ENCODE measurements at places on chromosomes 3 and 15.

DNA sequence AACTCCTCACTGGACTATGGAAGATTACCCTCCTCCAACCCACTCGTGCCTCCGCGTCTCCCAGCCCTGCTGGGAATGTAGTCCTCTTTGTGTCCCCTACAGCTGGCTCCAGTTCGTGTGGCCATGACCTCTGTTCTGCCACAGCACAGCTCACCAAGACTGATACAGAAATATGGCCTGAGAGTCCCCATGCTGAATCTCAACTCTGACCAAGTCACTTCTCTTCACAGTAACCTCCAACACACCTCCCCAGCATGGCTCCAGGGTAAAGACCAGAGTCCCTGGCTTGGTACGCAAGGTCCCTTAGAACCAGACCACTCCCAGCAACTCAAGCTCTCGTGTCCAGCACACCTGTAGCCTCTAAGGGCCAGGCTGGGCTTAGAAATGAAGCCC, 2.3 kb upstream of the COL7A1 start:
- DNase-seq: no peak

DNA sequence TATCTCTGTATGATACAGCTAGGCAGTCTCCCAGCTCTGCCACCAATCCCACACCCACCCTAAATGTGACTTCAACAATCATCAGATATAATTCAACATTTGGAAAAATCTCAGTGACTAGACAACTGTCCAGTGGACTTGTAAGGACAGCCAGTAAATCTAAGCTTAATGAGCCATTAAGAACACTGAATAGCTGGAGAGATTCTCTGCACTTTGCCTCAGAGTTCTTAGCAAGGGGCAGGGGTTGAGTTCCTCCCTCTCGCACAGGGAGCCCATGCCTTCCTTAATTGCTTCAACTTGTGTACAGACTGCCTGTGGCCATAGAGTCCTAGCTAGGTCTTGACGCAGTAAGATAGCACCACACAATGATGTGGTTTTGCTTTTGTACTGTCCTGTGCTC, 15.6 kb downstream of the MEX3B start:
- DNase-seq: no peak

- DNase-seq: no peak
These were observed 73.8 kb upstream of the MRPS22 start for GRCh38 chr3:139269984-139270383.

- DNase-seq: no peak
These were observed 413.5 kb upstream of the C2CD4B start for GRCh38 chr15:62578546-62578945.

DNA sequence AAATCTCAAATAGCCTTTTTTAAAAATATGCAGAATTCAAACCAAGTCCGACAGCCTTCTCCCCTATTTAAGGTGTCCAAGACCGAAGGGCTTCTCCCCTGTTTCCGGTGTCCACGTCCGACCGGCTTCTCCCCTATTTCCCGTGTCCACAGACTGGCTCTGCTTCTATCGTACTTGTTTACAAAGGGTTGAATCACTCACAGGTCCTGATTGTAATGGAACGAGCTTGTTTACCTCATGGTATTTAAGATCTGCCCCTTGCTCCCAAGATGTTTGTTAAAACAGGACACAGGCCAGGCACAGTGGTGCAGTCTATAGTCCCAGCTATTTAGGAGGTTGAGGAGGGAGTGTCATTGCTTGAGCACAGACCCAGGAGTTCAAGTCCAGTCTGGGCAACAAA, 90.4 kb upstream of the ROBO2 start:
- DNase-seq: no peak

DNA sequence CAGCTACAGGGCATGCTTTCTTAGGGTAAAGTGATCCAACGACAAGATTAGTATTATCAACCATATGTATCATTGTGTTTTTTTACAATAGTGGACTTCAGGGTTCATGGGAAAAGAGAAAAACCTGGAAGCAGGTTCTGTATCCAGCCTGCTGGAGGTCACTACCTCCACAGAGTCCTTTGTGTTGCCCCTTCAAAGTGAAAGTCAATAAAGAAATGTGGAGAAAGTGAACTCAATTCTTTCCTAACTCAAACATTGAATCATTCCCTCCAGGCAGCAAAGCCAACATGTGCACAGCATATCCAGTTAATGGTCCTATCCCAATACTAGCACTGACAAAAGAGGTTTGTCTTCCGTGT, 45.4 kb downstream of the FGF7 start:
- DNase-seq: no peak

DNA sequence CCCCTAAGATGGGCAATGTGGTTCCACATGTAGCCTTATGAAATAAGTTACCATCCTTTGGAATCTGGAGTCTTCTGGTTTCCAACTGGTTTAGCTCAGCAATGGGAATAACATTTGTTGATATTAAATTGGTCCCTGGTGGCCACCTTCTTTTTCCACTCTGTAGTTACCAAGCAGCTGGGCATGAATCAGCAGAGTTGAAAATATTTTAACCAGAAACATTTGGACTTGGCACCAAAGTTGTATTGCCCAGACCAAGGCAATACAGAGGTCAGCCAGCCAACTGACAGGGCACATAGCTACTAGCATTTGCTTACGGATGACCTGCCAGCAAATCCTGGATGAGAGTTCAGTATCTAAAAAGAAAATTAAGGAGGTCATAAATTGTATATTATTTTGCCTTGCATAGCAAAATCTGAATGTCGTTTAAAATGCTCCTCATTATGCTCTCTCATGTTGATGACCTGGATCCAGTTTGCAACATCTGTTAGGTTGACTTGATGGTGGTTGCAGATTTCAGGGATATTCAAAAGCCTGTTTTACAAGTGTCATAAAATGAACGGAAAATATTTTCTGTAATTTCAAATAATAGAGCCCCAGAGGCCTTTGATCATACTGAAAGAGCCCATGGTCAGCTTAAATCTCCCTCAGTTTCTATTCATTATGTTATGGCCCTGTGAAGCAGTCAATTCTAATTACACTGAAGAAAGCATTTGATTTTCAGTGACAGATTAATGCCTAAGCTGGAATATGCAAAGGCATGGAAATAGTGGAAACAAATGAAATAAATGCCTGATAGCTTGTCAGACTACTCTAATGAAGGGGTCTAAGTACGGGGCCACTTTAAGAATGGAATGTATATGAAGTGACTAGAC, 54.6 kb downstream of the PPM1L start:
- no peak for DNase-seq

GRCh38 chr3:43096761-43097160, 9.1 kb downstream of the POMGNT2 start:
- no peak for DNase-seq

DNA sequence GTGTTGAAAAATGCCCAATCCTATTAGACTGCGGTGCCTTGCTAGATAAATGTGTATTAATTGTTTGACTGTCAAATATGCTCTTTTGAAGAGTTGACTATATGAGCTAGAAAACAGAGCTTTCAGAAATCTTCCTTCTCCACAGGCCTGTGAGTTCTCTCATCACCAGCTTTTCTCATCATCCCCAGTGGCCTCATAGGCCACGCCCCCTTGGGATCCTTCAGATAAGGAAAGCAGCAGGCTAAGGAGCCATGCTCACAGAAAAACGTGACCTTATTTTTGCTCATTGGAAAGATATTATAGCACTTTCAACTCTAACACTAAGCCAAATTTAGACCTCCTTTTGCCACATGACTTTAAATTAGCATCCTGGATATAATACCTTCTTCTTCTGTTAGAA, 514.4 kb upstream of the ARRDC4 start:
- DNase-seq: no peak

DNA sequence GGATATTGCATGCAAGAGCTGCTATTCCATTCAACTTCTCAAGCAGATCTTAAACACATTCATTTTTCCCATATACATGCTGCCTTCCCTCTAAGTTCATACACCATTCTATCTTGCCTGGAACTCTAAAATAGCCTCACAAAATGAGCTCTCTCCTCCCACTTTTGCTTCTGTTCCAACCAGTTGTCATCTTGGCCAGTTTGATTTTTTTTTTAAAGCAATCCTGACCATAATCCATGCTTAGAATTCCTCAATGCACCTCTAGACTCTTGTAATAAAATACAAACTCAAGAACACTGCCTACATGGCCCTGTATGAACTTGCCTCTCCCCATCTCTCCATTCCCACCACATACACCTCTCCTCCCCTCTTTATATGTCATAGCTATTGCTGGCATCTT, 68.6 kb upstream of the NPHP3 start:
- DNase-seq: no peak
